SW480 (cell line): ENCODE measurements at places on chromosomes 1 and 21.

- DNase-seq = no peak
Measured at GRCh38 chr1:217431395-217431794, 199.5 kb downstream of the GPATCH2 start.

DNA sequence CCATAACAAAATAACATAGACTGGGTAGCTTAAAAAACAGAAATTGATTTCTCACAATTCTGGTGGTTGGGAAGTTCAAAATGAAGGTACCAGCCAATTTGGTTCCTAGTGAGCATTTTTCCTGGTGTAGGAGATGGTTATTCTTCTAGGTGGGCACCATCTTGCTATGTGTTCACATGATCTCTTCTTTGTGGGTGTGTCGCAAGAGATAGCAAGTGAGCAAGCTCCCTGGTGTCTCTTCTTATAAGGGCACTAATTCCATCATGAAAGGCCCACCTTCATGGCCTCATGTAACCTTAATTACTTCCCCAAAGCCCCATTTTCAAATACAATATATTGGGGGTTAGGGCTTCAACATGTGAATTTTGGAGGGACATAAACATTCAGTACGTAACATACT lies 38.8 kb upstream of the ATP5PO start:
- no peak for DNase-seq

DNA sequence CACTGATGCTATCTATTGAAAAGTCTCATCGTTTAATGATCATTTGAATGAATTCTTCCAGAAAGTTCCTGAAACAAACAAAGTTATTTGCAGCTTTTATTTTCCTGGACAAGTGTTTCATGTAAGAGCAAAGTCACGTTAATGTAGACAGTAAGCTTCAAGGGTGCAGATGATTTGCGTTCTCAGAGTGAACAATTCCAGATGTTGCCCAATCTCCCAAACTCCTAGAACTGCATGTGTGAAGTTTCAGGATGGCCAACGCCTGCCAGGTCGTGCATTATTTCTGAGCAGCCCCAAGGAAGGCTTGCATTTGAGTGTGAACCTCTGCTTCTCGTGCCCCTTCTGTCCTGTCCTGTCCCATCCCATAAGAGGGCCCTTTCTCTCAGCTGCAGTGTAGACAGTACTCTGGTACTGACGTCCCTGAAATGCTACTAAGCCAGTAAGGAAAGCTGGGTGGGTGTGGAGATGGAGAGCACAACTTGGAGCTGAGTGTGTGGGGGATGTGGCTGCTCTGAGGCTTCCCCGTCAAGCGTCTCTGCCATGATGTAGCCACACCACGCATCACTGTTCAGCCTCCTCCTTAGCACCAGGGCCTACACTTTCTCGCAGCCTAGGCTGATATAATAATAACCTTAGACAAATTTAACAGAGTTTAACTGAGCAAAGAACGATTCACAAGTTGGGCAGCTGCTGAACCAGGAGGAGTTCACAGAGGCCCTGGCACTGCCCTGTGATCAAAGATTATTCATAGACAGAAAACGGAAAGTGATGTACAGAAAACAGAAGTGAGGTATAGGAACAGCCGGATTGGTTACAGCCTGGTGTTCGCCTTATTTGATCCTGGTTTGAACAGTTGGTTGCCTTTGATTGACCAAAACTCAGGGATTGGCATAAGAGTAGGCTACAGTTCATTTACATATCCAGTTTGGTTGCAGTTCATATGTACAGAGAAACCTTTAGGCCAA lies 50.4 kb downstream of the RHOU start:
- DNase-seq = no peak

- no peak for DNase-seq
Measured at GRCh38 chr1:234706931-234707330, 97.0 kb upstream of the IRF2BP2 start.

GRCh38 chr1:94396356-94397010 lies 21.7 kb upstream of the ABCD3 start:
- DNase-seq = no peak

GRCh38 chr1:32336963-32337675 lies 1.1 kb upstream of the MARCKSL1 start:
- no peak for DNase-seq

- DNase-seq = peak; percentile 2
Measured at GRCh38 chr1:82778612-82779011, 977.9 kb downstream of the ADGRL2 start.

GRCh38 chr21:35925497-35925896 lies 134.8 kb downstream of the SETD4 start:
- DNase-seq = peak; percentile 99

GRCh38 chr1:97758541-97759057 lies 162.2 kb downstream of the DPYD start:
- DNase-seq = no peak

DNA sequence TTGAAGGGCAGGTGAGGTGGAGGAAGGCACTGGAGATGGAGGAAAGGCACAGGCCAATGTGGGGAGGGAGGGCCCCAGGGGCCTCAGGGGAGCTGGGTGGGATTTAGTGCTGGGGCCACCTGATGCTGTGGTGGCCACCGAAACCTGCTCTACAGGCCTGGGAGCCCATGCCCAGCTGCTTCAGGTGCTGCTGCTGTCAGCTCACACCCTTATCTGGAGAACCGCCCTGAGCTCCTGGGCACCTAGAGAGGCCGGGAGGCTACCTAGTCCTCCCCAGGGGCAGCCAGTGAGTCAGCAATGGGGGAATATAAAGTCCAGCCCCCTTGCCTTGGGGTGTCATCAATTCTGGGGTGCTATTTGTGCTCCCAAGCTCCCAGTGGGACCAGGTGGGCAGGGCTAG lies 12.2 kb downstream of the FAM131C start:
- no peak for DNase-seq
